AG20443 (cell line): ENCODE measurements at places on chromosomes 11 and 22.

DNA sequence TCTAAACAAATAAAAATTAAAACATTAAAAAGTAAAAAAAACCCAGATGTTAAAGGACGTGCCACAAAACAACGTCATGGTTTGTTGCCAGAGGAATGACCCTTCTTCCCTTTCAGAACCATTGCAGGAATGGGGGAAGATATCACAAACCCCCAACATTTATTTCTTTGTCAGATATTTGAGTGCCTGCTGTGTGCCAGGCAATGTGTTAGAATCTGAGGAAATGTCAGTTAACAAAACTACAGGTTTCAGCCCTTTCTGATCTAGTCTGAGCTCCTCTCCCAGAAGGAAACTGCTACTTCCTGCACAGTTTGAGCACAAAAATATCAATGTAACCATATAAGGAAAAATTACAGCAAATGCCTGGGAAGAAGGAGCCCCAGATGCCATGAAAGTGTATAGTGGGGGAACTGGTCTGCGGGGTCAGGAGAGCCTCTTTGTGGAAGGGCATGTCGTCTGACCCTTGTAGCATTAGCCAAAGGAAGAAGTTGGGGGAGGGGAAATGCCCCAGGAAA, 7.1 kb upstream of the NHERF4 start:
- DNase-seq = no peak

DNA sequence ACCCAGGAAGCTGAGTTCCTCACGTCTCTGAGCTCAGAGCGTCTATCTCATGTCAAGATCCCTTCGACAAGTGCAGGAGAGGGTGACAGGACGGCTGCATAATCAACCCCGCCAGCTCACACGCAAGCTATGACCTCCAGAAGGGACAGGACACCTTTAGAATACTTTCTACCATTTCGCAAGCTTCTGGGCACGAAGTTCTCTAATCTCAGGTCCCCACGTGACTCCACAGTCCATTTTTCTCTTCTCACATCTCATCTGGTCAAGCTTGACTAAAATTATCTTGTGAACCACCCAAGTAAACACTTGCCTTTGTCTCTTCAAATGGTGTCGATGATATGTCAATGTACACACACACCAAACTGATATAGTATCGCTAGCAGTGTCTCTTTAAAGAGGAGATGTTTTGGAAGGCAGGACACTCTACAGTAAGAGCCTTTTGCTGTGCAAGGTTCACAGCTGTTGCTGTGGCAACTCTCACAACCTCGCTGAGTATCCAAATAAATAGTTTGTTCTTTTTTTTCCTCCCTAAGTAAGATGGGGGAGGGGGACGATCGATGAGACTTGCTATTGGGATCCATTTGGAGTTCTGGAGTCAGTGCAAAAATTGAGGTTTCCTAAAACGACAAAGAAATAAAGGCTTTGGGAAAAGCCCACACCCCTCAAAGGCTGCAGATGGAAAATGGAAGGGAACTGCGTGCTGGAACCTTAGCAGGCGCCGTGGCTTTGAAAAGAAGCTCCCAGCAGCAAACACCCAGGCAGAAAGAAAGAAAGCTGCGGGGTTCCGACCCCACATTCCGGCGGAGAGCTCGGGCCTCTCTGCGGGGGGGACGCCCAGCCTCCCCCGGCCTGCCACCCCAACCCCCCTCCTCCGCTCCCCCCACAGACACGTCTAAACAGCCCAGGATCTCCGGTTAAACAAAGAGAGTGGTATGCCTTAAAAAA, 215.4 kb upstream of the UBASH3B start:
- DNase-seq = peak; percentile 76

DNA sequence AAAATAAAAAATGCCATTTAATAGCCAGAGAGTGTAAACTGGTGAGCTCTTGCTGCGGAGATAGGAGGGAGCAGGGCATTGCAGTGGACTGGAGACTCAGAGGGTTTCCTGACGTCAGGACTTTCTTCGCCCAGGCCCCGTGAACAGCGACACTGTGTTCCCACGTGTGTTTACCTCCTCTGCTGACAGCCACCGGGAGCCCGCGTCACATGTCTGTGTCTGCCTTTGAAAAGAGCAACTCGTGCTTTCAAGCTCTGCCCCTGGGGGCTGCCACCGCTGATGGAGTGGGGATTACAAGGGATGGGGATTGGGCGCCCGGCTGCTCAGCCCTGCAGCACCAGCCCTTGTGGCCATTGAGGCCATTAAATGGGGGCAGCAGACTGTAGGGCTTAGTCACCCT, 3.3 kb downstream of the TANGO2 start:
- no peak for DNase-seq

GRCh38 chr11:80103142-80103859, 662.5 kb upstream of the TENM4 start:
- DNase-seq = peak; percentile 74

DNA sequence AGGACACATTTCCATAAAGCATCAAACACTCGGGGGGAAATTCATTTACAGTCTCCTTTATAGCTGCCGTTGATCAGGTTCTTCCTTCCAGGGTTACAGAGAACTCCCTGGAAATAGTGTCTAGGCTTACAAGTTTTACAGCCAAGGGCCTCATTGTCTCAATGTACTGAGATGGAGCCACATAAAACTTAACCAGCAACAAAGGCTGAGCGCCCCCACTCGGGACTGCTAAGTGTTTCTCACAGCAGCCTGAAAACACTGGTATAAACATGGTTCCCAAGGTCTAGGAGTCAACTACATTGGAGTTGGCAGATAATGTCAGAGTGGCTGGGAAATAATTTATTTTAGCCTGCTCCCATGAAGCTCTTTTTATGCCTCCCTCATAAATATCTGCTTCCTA, 686.2 kb downstream of the OPCML start:
- no peak for DNase-seq

GRCh38 chr22:29973269-29973668, 90.3 kb downstream of the MTMR3 start:
- no peak for DNase-seq

DNA sequence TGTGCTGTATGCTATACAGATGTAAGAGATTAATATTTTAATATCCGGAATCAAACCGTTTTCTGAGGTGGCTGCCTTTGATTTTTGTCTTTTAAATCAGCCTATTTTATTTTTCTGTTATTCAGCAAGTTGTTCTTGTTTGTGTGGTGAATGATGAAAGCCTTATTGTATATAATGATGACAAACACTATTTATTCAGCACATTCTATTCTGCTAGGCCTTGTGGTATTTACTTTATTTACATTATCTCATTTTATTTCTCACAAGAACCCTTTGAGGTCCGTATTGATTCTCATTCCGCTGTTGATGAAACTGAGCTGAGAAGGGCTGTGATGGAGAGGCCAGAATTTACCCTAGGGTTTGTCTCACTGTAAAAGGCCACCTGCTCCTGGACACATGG, 40.5 kb downstream of the KREMEN1 start:
- DNase-seq = no peak

- peak; percentile 88 for DNase-seq
Observed at GRCh38 chr11:19374151-19374569, 133.4 kb upstream of the E2F8 start.

GRCh38 chr11:83713708-83714107, 427.5 kb upstream of the CCDC90B start:
- peak; percentile 24 for DNase-seq

GRCh38 chr11:75241906-75242644, 1.5 kb downstream of the TPBGL start:
- no peak for DNase-seq

DNA sequence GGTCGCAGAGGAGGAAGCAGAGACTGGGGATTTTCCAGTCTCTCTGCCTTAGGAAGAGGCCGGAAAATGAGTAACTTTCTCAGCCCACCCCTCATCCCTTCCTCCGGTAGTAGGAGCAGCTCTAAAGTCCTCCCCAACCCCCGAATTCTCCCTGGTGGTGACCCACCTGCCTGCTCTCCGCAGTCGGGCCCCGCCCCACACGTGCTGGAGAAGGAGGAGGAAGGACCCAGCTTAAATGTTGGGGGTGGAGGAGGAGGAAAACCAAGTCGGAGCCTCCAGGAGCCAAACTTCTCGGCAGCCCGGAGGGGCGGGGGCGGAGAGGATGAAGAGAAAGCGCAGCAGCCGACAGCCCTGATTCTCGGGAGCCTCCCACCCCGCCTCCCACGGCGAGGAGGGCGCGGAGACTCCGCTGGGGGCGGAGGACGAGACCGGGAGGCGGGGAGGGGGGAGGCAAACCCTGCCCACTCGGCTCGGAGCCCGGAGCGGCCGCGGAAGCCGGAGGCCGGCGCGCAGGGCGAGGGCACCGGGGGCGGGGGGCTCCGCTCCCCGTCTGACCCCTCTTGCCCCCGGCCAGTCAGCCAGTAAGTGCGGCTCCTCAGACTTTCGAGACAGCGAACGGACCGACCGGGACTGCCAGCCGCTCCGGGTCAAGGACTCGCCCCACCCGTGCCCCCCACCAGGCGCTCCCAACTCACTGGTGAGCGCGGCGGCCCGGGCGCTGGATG, at the start of gene TPBGL:
TSS of gene TPBGL (plus strand) at position 464 of the 725 bp plus-strand sequence. CDS start 276 bp downstream, outside the sequence.
- DNase-seq = no peak

DNA sequence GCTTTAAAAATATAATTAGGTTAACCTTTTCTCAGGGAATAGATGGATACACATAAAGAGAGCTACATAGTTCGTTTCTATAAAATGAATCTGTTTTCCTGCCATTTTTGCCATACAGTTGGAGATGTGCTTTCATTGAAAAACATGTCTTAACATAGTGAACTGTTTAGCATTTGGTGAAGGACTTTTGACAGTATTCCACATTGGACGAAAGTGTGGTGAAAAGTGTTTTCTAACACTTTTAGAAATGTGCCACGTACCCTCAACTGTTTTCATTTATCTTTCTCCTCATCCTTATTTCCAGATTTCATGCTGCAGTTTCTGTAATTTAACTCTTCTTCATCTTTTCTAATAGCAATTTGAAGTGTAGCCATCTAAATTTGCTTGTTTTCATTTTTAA, 249.1 kb upstream of the MTNR1B start:
- no peak for DNase-seq

DNA sequence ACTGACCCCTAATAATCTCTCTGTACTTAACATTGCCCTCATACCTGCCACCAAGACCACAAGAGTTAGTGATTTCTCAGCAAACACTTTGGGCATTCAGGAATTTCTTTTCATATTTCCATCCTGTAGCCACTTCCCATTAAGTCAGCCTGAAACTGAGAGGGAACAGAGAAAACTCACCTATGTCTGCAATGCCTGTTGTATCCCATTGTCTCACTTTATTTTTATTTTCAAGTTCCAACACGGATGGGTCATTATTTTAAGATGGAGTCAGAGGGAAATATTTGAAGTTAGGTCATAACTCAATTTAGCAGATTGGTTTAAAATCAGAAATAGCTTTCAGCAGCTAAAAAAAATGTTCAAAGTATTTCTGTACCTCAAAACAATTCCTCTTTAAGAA, 937.8 kb upstream of the CHORDC1 start:
- DNase-seq = no peak
